ENCODE measurements at places on chromosomes 13 and 19.

- no peak for DNase-seq
Observed at GRCh38 chr13:30052120-30052519, 201.7 kb upstream of the UBL3 start.

GRCh38 chr19:7063764-7064418, 5.4 kb upstream of the MBD3L3 start:
- DNase-seq: no peak

DNA sequence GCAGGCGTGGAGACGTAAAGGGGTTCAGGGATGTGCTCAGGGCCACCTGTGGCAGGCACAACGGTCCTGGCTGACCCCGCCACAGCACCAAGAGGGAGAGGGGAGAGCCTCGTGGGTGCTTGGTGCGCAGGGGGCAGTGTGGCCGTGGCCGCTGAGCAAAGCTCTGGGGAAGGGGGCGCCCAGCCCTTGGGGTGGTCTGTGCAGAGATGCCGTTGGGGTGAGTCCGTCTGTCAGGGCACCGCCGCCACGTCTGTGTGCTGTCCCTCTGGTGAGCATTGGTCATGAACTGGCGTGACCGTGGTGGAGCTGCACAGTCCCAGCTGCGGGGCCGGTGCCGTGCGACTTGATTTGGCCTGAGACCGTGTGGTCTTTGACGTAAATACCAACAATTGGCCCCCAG, 15.3 kb downstream of the GNA11 start:
- DNase-seq: no peak

GRCh38 chr13:40668335-40668734, 1.9 kb upstream of the FOXO1 start:
- DNase-seq: peak; percentile 56

DNA sequence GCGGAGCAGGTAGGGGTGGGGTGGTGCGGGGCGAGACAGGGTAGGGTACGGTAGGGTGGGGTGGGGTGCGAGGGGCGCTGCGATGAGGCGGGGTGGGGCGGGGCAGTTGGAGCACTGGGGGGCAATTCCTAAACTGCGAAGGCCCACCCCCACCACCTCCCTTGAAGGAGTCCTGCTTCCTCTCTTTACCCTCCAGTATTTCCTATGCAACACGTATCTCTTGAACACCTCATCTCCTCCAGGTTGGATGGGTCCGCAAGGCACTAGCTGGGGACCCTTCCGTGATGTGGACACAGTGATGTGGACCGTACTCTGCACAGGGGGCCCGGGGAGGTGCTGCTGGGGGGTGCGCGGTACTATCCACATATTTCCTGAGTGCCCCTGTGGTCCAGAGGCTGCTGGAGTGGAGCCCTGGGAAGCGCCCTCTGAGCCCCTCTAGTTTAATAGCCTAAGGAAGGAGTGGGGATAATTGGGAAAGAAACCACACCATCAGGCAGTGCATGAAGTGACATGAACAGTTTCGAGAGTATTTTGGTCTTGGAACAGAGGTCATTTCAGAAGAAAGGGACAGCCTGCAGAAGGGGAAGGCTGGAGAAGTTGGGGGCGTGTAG, 1.1 kb downstream of the IL17D start:
- DNase-seq: no peak

GRCh38 chr19:38284422-38284821, 19.6 kb upstream of the C19orf33 start:
- DNase-seq: no peak

- no peak for DNase-seq
Observed at GRCh38 chr13:27182844-27183497, 11.4 kb upstream of the USP12 start.

DNA sequence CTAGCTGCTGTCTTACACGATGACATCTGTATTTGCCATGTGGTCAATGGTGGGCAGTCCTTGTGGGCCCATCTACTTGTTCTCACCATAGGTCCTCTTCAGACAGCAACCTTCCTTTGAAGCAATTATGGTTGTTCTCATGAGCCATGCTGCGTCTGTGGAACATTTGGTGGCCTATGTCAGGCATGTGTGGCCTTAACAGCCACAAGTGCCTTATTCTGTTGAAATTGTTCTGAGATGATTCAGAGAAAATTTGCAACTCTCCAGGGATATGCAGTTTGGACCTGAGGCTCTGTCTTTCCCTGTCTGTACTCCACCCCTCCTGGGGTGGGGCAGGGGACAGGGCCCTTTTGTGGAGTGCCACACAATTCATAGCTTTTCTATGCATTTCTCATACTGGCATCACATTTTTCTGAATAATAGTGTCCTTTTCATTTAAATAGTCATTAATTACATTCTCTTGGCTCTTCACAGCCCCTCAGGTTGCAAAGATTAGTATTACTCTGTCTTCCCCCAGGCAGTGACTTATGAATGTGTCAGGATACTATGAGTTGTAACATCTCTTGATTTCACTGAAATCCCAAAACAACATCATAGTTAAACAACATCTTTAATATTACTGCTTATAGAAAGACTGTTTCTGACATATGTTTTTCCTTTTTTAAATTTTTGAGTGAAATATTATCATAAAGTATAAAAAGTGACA, 102.1 kb downstream of the ITGBL1 start:
- DNase-seq: no peak

- DNase-seq: no peak
Observed at GRCh38 chr13:20633802-20634201, 66.8 kb downstream of the IFT88 start.

- DNase-seq: no peak
Observed at GRCh38 chr19:11152318-11153062, 3.1 kb downstream of the SPC24 start.

DNA sequence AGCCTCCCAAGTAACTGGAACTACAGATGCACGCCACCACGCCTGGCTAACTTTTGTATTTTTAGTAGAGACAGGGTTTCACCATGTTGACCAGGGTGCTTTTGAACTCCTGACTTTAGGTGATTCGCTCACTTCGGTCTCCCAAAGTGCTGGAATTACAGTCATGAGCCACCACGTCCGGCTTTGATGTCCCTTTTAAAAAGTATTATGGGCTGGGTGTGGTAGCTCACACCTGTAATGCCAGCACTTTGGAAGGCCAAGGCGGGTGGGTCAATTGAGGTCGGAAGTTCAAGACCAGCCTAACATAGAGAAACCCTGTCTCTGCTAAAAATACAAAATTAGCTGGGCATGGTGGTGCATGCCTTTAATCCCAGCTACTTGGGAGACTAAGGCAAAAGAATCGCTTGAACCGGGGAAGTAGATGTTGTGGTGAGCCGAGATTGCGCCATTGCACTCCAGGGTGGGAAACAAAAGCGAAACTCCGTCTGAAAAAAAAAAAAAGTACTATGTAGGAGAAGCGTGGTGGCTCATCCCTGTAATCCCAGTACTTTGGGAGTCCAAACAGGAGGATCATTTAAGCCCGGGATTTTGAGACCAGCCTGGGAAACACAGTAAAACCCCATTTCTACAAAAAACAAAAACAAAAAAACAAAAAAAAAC, 22.8 kb upstream of the ERVV-1 start:
- no peak for DNase-seq

- DNase-seq: no peak
Observed at GRCh38 chr13:40337651-40338050, 328.8 kb downstream of the FOXO1 start.

- peak; percentile 8 for DNase-seq
Observed at GRCh38 chr19:5001615-5002014, 32.7 kb downstream of the KDM4B start.

- DNase-seq: no peak
Observed at GRCh38 chr13:101795025-101795424, 342.6 kb downstream of the ITGBL1 start.

GRCh38 chr13:28751175-28751960, 32.6 kb upstream of the SLC46A3 start:
- no peak for DNase-seq

GRCh38 chr19:16661480-16662034, 618 bp downstream of the TMEM38A start:
- no peak for DNase-seq

- no peak for DNase-seq
Observed at GRCh38 chr19:4977299-4978174, 8.6 kb downstream of the KDM4B start.

DNA sequence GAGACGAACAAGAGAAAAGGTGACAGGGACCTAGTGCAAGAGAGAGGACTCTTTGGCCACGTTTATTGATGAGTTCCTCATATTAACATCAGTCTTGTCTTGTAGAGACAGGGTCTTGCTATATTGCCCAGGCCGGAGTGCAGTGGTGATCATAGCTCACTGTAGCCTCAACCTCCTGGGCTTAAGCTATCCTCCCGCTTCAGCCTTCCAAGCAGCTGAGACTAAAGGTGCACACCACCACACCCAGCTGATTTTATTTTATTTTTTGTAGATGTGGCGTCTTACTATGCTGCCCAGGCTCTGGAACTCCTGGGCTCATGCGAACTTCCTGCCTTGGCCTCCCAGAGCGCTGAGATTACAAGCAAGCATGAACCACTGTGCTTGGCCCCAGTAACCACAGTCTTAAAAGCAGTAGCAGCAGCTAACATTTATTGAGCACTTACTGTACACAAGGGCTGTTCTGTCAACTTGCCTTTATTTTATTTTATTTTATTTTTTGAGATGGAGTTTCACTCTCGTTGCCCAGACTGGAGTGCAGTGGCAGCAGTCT, 1.1 kb upstream of the SH2D3A start:
- DNase-seq: no peak
